AG10803 (cell line): ENCODE measurements at places on chromosomes 11 and 22.

GRCh38 chr11:12164061-12165014 lies 53.9 kb downstream of the MICAL2 start:
- peak; percentile 84 for DNase-seq

DNA sequence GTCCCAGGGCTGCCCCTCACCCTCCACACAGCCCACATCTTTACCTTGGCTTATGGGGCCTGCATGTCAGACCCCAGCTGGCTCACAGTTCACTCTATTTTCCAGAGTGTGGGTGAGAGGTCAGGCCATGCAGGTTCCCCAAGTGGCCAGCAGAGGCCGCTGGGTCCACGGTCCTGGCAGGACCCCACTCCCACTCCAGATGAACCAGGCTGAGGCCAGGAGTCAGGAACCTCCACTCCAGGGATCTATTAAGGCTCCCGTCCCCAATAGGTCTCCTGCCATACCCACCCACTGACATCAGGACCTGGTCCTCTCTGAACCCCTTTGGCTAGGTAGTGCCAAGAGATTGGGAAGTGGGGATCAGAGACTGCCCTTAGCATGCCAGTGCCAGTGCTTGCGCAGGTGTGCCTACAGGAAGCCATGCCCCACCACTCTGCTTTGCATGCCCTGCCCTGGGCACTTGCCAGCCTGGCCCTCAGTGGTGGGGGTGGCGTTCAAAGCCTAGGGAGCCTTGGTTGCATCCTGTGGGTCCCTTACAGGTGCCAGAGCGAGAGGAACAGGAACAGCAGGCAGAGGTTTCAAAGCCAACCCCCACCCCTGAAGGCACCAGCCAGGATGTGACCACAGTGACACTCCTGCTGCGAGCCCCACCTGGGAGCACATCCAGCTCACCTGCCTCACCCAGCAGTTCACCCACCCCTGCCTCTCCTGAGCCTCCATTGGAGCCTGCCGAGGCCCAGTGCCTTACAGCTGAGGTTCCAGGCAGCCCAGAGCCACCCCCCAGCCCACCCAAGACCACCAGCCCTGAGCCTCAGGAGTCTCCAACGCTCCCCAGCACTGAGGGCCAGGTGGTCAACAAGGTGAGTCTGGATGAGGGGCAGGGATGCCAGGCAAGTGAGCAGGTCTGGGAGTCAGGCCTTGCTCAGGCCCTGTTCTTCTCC lies 8.3 kb downstream of the SMTN start:
- DNase-seq, result no peak

DNA sequence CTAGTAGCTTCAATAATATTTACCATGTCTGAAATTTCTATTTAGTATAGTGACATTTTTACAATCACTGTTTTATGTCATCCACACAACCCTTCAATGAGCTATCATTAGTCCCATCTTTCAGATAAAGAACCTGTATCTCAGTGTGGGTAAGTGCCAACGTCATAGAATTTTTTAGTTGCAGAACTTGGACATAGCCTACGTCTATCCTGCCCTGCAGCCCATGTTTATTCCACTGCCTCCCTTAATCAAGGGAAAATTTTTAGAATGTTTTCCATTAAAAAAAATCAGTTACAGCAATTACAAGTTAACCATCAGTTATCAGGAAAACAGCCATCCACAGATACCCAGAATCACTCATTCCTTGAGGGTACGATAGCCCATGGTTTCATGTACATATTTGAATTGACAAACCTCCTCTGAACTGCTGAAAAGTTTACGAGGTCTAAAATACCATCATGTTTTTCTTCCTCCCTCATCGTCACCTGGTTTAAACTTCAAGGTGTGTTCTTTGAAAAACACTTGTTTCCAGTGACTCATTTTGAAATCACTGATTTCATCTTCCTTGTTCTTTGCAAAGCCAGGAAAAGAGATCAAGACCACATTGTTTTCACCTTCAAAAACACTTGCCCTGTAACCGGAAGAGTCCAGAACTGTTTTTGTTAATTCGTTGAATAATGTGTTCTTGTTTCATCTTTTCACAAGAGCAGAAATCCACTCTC lies 100.9 kb downstream of the FAM76B start:
- no peak for DNase-seq

DNA sequence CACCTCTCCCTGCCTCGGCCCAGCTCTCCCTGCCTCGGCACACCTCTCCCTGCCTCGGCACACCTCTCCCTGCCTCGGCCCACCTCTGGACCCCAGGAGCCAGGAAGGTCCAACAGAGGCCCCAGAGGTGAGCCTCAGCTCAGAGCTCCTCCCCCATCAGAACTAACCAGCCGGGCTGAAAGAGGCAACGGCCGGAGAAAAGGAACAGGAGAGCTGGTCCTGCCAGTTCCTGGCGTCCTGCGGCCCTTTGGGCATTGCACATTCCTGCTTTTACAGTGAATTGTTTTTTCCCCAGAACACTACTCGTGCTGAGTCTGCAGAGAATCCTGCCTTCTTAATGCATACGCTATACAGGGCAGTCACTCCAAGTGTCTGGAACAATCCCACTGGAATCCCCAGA lies 45.8 kb downstream of the LMO1 start:
- no peak for DNase-seq

- peak; percentile 35 for DNase-seq
Observed at GRCh38 chr11:75524665-75525432, 892 bp downstream of the GDPD5 start.

DNA sequence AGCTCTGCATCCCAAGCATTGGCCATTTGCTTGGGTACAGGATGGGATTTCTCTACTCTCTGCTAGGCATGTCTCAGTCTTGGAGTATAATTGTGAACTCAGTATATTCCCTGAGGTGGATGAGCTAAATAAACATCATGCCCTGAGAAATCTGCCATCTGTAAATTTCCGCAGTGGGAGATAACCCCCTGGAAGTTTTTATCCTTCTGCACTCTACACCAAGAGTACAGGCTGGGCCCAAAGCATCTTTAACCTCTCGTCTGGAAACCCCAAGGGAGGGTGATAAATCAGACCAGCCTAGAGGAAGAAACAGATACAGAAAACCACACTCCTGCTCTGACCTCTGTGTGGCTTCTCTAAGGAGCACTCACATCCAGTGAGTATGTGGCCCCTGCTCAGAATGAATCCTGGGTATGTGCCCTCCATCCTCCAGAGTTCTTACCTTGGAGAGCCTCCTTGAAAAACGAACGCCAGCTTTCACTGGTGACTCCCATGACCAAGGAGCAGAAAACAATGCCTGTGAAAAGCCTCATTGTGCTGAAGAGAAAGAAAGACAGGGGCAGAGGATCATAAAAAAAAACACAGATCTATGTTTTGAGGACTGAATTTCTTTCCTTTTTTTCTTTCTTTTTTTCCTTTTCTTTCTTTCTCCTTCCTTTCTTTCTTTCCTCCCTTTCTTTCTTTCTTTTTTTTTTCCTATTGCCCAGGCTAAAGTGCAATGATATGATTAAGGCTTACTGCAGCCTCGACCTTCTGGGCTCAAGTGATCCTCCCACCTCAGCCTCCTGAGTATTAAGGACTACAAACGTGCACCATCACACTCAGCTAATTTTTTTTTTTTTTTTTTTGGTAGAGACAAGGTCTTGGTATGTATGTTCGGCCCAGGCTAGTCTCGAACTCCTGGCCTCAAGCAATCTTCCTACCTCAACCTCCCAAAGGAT lies 938 bp downstream of the SAA4 start:
- DNase-seq, result no peak

DNA sequence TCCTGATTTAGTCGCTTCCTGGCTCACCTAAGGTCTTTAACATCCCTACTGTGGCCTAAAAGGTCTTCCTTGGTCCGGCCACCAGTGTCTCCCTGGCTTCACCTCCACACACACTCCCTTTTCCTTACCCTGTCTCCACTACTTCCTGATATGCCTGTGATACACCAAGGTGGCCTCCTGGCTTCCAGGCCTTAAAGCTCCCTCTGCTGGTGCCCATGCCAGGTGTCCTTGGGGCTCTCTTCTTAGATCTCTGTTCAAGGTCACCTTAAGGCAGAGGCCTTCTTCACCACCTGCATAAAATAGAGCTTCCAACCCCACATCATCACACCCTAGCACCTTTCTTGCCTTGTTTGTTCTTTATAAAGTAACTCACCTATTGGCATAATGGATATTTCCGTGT lies 787.7 kb downstream of the NTM start:
- DNase-seq, result peak; percentile 3

- DNase-seq, result no peak
Observed at GRCh38 chr11:763073-763463, 14.2 kb downstream of the GATD1 start.

DNA sequence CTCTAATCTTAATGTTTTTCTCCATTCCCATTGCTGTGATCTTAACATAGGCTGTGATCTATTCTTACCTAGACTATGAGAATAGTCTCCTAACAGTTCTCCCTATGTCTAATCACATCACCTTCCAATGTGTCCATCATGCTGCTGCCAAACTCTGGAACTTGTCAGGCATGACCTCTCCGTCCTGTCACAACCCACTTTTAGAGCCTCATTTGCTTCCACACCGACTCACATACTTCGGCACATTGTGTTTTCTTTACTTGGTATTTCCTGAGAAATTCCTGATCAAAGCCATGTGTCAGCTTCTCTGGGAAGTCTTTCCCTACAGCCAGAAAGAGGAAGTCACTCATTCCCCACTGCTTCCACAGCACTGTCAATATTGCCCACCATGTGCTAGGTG lies 40.5 kb upstream of the BIRC3 start:
- DNase-seq, result peak; percentile 66

GRCh38 chr11:15095736-15096228 lies 18.9 kb upstream of the INSC start:
- no peak for DNase-seq

GRCh38 chr22:34161431-34162123 lies 241.3 kb upstream of the LARGE1 start:
- DNase-seq, result no peak

- no peak for DNase-seq
Observed at GRCh38 chr22:40703736-40704135, 24.5 kb downstream of the MCHR1 start.

GRCh38 chr22:37454857-37455686 lies 27.8 kb upstream of the ELFN2 start:
- DNase-seq, result peak; percentile 76

DNA sequence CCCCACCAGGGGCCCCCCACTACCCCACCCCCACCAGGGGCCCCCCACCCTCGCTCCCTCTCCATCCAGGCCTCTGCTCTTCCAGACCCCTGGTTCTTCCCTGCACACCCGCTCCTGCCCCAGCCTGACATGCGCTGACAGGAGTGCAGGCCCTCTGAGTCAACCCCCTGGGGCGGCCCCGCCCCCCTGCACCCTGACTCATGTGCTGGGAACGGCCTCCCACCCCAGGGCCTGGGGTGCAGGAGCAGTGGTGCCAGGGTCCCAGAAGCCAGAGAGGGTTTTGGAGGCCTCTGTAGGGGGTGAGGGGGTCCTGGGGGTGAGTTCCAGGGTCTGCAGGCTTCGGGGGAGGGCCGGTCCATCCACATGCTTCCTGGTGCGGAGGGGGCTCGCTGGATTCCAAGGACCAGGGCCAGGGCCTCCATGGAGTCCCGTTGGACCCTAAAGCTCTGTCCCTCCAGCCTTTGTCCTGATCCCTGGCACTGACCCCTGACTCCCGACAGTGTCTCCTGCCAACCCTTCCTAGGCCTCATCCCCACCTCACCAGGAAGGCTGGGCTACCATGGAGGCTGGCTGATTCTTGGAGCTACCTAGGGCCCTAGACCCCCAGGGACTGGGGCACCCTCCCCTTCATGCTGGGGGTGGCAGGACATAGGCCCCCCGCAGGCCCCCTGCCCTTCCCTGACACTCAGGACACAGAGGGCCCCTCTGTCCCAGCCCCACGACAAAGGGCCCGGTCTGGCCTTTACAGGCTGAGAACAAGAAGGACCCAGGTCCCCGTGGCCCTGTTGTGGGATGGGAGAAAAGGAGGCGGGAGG lies 583 bp upstream of the PKP3 start:
- peak; percentile 73 for DNase-seq

DNA sequence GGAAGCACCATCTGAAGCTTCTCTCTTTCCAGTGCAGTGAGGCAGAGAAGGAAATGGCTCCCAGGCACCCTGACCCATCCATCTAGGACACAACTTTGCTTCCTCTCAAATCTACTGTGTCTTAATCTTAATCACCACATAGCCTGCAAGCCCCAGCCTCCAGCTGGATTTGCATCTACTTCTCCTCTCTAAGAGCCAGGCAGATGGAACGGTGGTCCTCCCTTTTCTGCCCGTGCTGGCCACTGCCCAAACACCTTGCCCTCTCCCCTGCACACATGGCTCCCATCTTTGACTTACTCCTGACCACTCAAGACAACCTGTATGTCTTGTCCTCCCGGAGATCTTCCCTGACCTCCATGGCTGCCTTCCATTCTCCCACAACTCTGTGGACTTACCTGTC lies 7.4 kb downstream of the MS4A10 start:
- no peak for DNase-seq

- DNase-seq, result no peak
Observed at GRCh38 chr22:47290706-47291430, 528.4 kb downstream of the TBC1D22A start.

GRCh38 chr11:78946945-78947902 lies 372.6 kb upstream of the NARS2 start:
- DNase-seq, result peak; percentile 72

DNA sequence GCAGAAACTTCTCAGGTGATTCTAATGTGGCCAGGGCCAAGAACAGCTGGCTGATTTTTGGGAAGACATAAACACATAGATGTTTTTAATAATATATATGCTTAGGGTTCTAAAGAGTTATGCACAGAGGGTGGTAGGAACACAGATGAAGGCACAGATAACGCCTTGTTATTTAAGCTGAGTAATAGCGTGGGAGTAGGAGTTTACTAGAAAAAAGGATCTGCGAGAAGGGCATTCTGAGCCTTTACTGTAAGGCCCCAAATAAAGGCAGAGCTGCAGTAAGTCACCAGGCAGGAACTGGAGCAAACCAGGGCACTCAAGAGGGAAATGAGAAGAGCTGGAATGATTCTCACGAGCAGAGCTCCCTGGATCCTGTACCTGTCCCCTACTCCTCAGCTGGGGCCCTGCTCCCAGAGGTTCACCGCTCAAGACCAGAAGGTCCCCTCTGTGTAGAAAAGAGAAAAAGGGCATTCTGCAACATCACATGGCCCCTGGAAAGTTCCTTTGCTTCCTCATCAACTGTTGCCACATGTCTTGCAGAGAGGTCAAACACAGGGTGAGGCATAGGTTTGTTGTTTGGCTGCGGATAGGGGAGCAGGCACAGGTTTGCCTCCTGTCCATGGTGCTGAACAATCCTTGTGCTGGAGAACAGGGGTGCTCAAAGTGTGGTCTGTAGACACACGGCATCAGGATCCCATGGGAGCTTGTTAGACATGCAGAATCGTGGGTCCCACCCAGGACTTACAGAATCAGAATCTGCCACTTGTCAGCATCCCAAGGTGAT lies 125.7 kb downstream of the TENM4 start:
- DNase-seq, result peak; percentile 11

- no peak for DNase-seq
Observed at GRCh38 chr22:39408807-39409206, 9.2 kb downstream of the TAB1 start.

GRCh38 chr11:62124186-62125113 lies 639 bp downstream of the INCENP start:
- peak; percentile 41 for DNase-seq
